Activated T-helper 1 cell treated with anti-CD3 and anti-CD28 coated beads, Interleukin-2, amount 50 U/mL, for 16 hours (primary cell): ENCODE measurements at places on chromosomes 7 and 10.

DNA sequence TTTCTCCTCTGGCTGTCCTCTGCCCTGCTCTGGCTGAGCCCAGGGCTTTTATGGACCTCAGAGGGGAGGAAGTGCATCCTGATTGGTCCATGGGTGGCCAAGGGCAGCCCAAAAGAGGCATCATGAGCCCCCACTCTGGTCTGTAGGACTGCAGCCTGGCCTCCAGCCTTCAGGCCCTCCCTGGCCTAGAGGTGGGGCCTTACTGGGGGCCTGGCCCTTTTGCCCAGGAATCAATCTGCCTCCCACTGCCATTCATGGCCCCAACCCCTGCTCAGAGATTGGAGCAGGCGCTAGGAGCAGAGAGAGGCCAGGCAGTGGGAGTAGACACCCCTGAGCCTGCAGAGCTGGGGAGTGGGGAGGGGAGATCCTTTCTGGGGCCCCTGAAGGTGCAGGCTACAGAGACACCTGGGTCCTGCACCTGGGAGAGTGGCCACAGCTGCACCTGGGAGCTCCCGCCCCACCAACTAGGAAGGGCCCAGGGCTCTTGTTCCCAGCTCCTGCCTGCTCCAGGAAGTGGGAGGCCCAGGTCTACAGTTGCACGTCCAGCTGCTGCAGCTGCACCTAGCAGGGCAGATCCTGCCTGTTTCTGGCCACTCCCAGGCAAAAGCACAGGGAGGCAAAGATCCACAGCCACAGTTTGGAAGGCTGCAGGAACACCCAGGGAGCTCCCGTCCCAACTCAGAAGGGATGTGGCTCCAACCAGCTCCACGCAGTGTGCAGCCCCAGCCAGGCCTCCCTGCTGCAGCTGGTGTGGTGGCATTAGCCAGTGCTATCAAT, 6.4 kb upstream of the DYNC2I1 start:
- no peak for DNase-seq

- no peak for DNase-seq
Observed at GRCh38 chr7:7701527-7701926, 16.9 kb downstream of the RPA3 start.

DNA sequence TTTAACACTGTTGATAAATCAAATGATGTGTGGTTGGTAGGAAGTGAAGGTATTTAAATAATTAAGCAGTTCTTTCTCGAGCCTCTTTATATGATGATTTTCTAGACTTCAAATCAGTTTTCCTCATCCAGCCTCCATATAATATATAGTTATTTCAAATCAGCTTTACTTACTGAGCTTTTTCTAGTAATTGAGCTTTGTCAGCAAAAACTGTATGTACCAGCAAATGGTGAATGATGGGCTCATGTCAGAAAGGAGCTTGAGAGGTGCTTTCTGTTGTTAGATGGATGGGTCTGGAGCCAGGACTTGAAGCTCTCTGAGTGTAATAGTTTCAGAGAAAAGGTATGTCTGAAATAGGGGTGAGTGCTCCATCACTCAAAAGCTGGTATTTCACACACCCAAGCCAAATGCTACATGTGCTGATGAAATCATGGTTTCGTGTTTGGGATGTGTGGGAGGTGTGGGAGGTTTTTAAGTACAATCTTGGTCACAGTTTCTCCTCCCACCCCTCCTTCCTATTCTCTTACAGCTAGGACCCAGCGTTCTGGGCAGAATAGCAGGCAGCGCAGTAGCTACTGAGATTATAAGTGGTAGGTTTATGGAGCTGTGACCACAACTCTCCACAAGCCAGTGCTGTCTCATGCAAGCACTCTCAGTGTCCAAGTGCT, 55.8 kb downstream of the LRMDA start:
- DNase-seq = no peak

DNA sequence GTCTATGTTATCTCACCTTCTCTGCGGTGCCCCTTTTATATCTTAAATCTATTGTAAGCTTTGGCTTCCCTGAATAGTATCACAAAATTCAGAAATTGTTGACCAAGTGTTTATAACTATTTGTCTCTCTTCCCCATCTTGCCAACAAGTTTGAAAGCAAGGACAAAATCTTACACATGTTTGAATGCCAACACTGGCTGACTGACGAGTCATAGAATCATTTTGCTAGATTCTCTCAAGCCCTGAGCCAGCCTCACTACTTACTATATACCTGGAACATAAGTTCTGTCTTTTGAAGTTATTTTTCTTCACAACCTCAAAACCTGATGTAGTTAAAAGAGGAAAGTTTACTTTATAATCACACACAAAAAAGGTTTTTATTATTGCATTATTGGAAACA, 700.7 kb downstream of the PHTF2 start:
- DNase-seq = no peak

DNA sequence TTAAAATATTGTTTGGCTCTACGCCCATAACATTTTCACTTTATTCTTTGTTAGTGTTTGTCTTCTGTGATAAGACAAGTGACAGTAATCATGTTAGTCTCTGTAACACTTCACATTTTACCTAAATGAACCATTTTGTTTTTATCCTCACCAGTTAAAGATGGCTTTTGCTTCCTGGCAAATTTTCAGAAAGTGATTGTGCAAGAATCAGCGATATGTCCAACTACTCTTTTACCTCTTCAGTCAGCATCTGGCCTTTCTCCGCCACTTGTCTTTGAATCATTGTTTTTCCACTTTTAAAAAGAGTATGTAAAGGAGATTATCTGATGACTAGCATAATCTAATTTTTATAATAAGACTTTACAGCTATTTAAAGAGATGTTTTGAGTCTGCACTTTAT, 3.5 kb downstream of the DGKB start:
- no peak for DNase-seq

- no peak for DNase-seq
Observed at GRCh38 chr7:137890449-137890921, 43.7 kb upstream of the DGKI start.

DNA sequence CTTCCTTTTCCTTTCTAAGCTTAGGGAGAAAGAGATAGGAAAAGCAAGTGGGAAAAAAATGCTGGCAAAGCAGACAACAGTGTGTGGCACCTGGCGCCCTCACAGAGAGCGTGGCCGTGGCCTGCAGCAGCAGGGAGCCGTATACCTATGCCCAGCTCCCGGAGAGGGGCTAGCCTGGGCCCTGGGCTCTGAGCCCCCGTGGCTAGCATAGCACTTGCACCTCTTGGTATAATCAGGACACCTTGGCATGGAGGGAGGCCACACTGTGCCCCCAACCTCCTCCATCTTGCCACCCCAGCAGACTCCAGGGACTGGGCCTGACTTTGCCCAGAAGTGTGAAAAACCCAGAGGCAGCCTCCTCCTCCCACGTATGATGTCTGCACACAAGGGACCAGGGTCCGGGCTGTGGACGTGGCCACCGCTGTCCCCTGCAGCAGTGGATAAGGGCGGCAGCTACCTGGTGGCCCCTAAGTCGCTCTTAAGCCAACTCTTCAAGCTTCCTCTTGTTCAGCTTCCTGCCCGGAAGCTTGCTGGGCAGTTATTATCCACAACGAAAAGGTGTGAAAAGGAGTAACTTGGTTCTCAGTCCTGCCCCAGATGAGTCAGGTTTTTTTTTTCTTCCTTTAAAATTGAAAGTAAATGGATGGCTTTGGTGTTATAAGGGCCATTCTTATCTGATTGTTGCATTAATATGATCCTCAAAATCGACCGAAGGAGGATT, 249.1 kb upstream of the PITRM1 start:
- no peak for DNase-seq

DNA sequence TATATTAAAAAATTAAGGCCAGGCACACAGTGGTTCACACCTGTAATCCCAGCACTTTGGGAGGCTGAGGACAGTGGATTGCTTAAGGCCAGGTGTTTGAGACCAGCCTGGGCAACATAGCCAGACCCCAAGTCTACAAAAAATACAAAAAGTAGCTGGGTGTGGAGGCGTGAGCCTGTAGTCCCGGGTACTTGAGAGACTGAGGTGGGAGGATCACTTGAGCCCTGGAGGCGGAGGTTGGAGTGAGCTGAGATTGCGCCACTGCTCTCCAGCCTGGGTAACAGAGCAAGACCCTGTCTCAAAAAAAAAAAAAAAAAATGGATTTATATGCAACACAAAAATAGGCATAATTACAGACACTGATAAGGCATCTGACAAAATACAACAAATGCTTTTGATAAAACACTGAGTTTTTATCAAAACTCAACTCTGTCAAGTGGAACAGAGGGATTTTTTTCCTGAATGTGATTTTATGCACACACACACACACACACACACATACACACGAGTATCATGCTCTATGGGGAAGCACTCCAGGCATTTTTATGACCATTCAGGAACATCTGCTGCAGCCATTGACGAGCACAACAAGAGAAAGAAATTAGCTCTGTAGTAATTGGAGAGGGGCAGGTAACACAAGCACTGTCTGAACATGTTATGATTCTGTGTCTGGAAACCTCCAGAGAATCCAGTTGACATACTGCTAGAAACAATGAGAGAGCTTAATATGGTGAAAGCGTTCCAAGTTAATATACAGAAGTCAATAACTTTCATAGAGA, 193.1 kb downstream of the WDR37 start:
- no peak for DNase-seq

- DNase-seq = no peak
Observed at GRCh38 chr10:56349611-56350010, 11.4 kb downstream of the ZWINT start.
